Stimulated activated CD4-positive, alpha-beta T cell treated with anti-CD3 and anti-CD28 coated beads, TNF-alpha, amount 100 ng/mL, for 48 hours (primary cell): ENCODE measurements at places on chromosomes 12 and 14.

DNA sequence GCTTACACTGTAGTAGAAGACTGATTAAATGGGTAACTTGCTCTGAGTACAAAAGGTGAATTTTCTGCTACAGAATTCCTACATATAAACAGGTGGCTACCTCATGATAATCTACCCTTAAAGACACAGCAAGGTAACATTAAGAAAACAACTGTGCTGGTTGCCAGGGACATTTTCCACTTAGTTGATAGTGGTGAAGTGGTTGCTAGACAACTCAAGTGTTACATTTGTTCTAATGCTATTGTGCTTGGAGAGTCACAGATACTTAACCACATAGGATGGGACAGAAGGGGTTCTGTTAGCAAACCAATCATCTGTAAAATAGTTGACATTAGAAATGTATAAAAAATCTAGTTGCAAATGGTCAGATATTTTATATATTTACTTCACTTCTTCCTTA, 870.3 kb upstream of the SEL1L start:
- no peak for DNase-seq

DNA sequence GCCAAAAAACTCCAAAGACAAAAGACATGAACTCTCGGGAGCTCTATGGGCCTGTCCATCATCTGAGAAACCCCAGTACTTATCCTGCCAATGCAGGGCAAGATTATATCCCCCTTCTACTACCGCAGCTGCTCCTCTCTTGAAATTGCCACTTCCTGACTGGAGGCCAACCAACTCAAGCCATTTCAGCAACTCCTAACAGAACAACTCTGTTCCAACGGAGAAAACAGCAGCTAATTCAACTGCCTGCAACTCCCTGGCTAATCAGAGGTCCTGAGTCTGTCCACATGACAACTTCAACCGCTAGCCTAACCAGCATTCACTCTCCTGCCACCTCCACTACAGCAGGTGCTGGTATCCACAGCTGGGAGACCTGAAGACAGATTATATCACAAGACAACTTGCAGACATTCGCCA, 24.1 kb downstream of the CEP83 start:
- DNase-seq: no peak

DNA sequence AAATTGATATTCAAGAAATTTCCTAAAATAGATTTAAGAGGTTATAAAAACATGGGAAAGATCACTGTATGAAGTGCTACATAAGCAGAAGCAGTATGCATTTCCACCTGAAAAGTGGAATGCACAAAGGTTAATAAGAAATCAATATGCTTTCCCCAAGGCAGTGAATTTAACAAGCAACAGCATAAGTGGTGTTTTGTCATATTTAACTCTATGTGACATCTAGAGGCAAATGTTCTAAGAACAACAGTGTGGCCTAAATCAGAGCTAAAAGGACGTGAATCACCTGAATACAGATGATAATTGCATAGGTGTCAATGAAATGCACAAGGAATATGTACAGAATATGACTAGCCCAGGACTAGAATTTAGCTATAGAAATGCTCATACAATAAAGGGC, 49.5 kb downstream of the SLC2A13 start:
- no peak for DNase-seq

- DNase-seq: no peak
Observed at GRCh38 chr14:49992036-49992435, 99.2 kb downstream of the ARF6 start.

DNA sequence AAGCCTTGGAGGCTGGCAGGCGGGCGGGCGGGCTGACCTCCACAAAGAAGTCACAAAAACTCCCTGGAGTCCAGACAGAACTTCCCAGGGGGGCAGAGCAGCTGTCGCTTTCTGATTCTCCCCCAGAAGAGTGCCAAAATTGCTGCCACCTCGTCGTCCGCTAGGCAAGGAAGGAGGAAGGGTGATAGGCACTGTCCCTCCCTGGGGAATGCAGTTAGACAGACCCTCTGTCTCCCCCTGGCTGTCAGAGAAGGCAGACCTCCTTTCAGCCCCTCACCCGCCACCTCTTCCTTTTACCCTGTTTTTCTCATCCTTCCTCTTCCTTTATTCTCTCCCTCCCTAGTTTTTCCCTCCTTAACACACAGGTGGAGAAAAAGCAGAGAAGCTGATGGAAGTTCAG, 18.7 kb downstream of the GRIN2B start:
- no peak for DNase-seq

DNA sequence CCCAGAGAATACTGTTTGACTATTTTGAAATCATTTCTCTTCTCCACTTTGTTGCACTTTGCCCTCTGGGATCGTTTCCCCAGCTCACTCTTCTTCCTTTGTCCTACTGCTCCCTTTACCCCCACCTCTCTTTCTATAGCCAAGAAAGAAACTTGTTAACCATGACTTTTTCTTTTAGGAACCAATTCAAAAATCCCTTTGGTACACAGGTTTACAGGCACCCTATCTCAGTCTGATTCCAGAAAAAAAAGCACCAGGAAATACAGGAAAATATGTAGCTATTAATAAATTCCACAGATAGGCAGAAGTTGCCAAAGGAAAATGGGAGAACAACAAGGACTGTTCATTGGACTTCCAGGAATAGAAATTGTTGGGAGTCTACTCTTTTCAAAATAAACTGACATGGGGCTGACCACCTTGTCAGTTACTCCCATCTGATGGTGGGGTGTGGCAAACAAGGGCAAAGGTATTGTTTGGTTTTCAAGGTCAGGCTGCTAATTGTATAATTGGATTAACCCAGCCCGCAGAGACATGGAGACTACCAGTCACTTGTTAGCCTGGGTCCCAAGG, 82.4 kb downstream of the CRADD start:
- no peak for DNase-seq

DNA sequence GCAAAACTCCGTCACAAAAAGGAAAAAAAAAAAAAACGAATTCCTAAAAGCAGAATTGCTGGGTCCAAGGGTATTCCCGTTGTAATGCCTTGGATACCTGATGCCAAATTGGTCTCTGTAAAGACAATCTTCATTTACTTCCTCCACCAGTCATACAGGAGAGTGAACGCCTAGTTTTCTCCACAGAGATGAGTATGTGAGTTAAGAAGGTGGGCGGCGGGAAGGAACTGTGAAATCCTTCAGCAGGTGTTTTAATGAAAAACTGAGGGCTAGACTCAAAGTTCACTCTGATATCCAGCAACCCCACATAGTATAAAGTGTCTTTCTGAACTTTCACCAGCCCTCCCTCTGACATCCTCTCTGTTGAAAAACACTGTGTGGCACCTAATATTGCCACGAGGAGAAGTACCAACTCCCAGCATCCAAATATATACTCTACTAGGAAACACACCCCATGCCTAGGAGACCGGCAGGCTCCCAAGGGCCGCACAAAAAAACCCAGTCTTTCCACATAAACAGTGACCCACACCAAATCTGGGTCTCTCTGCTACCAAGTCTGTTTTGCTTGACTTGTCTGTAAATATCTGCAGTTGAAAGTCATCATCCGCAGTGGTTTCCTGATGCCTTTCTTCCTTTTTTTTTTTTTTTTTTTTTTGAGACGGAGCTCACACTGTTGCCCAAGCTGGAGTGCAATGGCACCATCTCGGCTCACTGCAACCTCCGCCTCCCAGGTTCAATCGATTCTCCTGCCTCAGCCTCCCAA, 30.3 kb upstream of the FOXN3 start:
- DNase-seq: no peak

GRCh38 chr12:65171073-65171472, 1.7 kb downstream of the LEMD3 start:
- no peak for DNase-seq
